NCI-H524 (cell line): ENCODE measurements at places on chromosomes 3 and 15.
A peak's percentile ranks its signal among the peaks of the same experiment; 100 is the strongest.

GRCh38 chr3:136332776-136333175 lies 82.6 kb downstream of the PCCB start:
- DNase-seq: no peak

DNA sequence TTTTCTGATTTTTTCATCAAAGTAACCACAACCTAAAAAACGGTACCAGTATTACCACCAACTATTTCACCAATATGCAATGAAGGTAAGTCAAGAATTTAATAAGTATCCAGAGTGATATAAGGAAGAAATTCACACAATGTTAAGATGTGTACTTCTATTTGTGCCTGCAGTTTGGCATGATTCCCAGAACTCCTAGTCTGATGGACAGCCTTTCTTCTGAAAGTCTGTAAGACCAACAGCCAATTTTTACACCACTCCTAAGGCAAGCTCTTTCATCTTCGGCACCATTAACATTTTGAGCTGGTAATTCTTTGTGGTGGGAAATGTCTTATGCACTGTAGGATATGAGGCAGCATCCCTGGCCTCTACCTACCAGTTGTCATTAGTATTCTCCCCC lies 108.3 kb downstream of the VPS13C start:
- DNase-seq: no peak

DNA sequence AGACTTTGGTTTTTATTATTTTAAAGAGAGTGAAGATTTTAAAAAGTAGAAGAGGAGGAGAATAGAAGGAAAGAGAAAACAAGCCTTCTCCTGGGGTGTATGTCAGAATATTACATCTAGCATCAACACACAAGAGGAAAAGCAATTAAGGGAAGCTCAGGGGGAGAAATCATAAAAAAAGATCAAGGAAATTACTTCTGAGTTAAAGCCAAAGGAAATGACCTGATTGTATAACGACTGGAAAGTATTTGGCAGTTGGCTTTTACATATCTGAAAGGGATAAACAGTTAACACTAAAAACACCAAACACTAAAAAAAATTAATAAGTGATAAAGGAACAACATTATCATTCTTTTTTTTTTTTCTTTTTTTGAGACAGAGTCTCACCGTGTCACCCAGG lies 58.4 kb downstream of the CPNE4 start:
- DNase-seq: no peak

- DNase-seq: no peak
These were observed 15.2 kb downstream of the GNAI2 start for GRCh38 chr3:50251220-50251619.

- no peak for DNase-seq
These were observed 317.1 kb downstream of the MEX3B start for GRCh38 chr15:81728726-81729125.

DNA sequence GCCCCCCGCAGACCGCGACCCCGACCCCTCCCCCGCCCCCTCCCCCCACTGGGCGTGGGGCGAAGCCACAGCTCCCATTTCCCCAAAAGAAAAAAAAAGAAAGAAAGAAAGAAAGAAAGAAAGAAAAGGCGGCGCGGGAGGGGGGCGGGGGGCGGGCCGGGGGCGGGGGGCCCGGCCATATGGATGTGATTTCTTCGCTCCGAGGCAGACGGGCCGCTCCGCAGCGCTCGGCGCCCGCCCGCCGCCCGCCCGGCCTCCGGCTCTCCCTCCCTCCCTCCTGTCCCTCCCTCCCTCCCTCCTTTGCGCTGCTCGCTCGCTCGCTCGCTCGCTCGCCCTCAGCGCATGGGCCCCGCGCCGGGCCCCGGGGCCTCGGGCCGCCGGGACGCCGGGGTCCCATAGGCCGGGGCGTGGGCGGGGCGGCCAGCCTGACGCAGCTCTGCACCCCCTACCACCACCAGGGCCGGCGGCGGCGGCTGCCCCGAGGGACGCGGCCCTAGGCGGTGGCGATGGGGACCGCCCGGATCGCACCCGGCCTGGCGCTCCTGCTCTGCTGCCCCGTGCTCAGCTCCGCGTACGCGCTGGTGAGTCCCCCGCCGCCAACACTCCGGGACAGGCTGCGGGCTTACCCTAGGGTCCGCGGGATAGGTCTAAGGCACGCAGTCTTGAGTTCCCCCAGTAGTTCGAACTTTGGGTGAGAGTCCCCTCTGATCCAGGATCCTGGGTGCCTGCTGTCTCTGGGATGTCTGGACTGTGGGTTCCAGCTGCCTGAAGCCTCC lies 5.7 kb downstream of the PTH1R start:
- DNase-seq: peak; percentile 27

GRCh38 chr3:151328298-151328995 lies 902 bp downstream of the P2RY13 start:
- no peak for DNase-seq

- DNase-seq: peak; percentile 88
These were observed 457.1 kb downstream of the SQOR start for GRCh38 chr15:46091860-46092450.

DNA sequence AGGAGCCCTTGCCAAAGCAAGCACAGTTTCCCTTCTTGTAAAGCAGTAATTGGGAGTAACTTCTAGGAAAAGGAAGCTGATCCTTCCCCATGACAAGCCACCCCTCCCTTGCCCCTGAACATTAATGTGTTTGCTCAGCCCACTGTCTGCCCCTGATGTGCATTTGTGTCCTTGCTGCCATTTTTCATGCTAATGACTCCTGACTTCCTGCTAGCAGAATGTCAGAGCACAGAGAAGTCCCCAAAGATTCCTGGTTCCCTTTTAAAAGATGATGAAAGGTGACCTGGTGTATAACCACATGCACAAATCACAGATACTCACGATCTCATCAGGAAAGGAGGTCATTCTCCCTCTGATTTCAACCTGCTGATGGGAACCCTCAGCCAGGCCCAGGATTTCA lies 44.2 kb upstream of the WNT5A start:
- DNase-seq: no peak

- DNase-seq: no peak
These were observed 455.7 kb upstream of the THBS1 start for GRCh38 chr15:39125226-39125625.

GRCh38 chr15:57224664-57225063 lies 151.6 kb upstream of the CGNL1 start:
- DNase-seq: no peak

DNA sequence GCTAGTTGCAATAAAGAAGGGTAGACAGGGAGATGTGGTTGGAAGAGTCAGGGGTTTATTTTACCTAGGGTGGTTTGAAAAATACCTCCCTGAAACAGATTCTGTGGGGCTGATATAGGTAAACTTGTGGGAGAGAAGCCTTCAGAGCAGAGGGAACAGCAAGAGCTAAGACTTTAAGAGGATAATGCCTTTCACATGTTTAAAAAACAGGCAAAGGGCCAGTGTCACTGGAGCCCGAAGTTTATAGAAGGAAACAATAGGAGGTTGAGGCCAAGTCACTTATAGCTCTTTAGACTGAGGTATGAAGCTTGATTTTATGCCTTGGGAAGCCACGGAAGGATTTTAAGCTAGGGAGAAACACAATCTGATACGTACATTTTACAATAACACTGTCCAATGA lies 448.7 kb downstream of the TAFA4 start:
- peak; percentile 11 for DNase-seq

GRCh38 chr3:89116476-89116875 lies 9.1 kb downstream of the EPHA3 start:
- DNase-seq: no peak

- DNase-seq: no peak
These were observed 977.6 kb downstream of the MCTP2 start for GRCh38 chr15:95208988-95209387.

DNA sequence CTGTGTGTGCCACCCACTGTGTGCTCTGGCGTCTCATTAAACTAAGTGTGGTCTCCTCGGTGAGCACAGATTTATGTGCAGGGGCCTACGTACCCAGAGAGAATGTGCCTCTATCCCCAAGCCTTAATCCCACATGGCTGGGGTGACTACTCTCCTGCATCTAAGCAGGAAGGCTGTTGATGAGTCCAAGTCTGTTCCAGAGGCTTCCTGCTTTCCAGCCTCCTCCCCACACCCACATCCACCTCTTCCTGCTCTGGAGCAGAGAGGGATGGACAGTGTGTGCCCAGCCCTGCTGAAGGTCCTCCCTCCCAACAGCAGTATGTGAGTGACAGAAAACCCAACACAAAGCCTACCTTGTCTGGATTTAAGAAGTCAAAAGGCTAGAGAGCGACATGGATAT lies 38.8 kb upstream of the BCL2L10 start:
- DNase-seq: no peak

GRCh38 chr3:147341727-147342126 lies 64.6 kb downstream of the ZIC4 start:
- DNase-seq: no peak

GRCh38 chr15:33968224-33968623 lies at the start of gene CHRM5:
Gene CHRM5, plus strand, starts transcription at chr15:33968497. Its CDS starts 94,221 bp downstream, at chr15:34062718.
- DNase-seq: peak; percentile 19

DNA sequence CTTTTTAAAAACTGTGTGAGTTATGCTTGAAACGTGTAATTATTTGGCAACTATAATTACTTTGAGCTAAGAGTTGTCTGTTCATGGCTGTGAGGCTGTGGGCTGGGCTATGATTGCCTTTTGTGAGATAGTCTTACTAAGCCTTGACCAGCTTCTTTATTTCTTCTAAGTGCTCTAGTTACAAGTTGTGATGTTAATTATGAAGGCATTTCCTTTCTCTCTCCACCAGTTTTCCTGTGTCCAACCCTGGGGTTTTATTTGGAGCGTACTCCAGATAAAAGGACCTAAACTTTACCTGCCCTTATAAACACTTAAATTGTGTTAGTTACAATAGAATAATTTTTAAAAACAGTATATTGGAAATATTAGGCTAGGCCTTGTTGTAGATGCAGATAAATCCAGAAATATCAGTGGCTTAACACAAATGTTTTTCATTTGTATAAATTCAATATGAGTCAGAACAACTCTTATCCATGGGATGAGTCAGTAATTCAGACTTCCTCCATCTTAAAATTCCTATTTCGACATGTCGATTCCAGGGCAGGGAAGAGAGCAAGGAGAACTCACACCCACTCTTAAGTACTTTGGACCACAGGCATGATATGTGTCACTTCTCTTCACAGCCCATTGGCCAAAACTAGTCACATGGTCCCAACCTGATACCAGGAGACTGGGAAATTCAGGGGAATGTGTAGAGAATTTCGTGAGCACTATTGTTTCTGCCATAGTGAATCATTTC lies 17.0 kb downstream of the TMEM62 start:
- DNase-seq: no peak

- DNase-seq: no peak
These were observed 16.0 kb downstream of the UBE2E2 start for GRCh38 chr3:23219117-23219516.

DNA sequence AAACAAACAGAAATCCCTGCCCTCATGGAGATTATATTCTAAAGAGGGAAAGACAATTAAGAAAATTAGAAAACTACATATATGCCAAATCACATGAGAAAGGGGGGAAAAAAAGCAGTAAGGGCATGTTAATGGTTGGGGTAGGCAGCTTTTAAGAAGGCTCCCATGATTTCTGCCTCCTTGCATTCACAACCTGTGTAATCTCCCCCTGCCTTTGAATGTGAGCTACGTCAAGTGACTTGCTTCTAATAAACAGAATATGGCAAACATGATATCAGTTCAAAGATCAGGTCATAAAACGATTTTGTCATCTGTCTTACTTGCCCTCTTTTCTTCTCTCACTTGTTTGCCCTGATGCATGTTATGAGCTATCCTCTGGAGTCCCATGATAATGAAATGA lies 673.6 kb upstream of the ADAMTS9 start:
- DNase-seq: no peak

GRCh38 chr3:151075869-151076562 lies 9.4 kb upstream of the MED12L start:
- peak; percentile 86 for DNase-seq

GRCh38 chr3:72043204-72044133 lies 258.5 kb upstream of the PROK2 start:
- DNase-seq: no peak

- DNase-seq: no peak
These were observed 162.6 kb downstream of the CCNL1 start for GRCh38 chr3:156997351-156997750.

DNA sequence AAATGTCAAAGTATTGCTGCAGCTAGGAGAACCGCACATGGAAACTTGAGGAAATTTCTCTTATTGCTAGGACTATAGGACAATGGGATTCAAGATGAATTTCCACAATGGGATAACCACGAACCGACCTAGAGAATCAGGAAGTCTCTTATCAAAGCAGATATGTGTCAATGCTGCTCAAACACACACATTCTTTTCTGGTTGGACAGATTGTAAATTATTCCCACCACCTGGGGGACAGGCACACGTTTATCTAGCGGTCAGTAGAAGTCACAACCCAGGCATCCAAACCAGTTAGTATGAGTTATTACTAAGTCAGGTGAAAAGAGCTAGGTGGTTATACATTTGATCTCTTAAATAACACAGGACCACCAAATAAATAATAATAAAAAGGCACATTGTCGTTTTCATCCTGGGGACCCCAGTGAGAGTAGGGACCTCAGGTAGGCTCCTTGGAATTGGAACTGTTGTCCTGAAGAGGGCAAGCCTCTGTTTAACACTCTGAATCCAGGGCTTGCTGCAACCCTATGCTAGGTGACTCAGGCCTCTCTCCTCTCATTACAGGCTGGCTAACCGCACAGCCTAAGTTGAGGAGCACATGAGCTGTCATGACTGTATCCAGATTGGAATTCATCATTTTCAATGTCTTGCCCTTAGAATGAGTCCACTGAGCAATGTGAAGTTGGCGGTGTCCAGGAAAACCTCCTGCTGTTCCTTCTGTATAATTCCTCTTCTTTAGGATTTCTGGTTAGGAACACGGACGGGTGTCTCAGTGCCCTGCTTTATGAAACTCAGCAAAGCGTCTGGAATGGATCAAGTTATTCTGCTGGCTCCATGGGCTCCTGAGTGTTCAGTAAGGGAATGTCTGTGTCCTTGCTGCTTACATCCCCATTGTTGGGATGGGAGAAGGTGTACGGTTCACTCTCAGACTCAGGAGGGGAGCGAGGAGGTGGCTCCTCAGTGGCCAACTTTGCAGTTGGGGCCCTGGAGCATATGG lies 59.0 kb downstream of the CLEC3B start:
- no peak for DNase-seq

- peak; percentile 30 for DNase-seq
These were observed 2.4 kb downstream of the ADAMTS9 start for GRCh38 chr3:64685331-64685799.

DNA sequence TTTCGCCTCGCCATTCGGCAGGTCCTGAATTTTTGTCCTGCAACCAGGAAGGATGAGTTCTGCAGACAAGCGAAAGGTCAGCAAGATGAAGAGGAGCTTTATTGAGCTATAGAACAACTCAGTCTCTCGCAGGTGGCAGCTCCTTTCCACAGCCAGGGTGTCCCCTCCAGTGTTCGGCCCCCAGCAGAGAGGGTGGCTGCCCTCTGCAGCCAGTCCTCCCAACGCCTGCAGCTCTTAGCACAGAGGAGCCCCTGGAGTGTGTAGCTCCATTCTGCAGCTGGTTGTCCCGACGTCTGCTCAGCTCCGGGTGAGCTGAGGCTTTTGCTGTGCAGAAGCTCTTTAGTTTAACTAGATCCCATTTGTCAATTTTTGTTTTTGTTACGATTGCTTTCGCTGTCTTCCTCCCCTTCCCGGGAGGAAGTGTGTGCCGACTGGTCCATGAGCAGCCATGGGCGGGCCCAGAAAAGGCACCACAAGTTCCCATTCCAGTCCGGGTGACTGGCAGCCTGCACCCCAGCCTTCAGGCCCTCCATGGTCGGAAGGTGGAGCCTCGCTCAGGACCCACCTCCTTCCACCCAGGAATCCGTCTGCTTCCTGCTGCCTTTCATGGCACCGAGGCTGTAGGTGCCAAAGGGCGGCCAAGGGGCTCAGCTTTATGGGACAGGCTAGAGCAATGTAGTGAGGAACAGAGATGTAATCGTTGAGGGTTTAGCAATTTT lies 497.8 kb upstream of the CNTN4 start:
- DNase-seq: no peak

- DNase-seq: no peak
These were observed 4.5 kb upstream of the RPL24 start for GRCh38 chr3:101690972-101691371.

GRCh38 chr3:99388780-99389179 lies 249.6 kb upstream of the COL8A1 start:
- no peak for DNase-seq
